Neuronal stem cell (in vitro differentiated cells): ENCODE measurements at places on chromosomes 5 and 9.

GRCh38 chr5:159082474-159082873, 17.2 kb downstream of the EBF1 start:
- no peak for DNase-seq

DNA sequence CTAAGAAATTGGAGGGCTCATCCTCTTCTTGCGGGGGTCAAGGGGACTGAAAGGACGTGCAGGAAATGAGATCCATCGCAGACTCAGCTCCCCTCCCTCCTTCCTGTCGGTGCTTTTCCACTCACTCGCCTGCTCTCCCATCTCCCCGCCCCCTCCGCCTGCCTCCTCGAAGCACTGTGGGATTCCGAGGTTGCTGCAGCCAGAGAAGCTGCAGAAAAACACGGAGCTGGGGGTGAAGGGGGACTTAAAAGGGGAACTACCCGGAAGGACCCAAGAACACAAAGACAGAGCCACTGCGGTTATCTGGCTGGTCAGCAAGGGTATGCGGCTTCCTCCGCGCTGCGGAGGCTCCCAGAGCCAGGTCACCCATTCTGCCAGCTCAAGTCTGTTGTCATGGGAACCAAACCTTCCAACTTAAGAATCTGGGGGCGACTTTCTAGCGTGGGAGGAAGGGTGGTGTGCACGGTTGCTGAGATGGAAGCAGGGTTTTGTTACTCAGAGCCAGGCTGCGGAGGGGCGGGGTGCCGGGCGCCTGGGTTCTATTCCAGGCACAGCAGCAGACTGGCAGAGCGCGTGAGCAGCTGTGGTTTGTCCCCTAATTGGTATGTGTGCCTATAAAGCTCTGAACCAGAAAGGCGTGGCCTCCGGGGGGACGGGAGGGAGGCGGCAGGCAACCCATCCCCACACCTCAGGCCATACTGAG, 24.9 kb downstream of the PCDHGC5 start:
- peak; percentile 91 for DNase-seq

GRCh38 chr9:89497257-89497963, 503 bp downstream of the SEMA4D start:
- no peak for DNase-seq

GRCh38 chr5:176334031-176334770, 27.4 kb downstream of the KIAA1191 start:
- no peak for DNase-seq

DNA sequence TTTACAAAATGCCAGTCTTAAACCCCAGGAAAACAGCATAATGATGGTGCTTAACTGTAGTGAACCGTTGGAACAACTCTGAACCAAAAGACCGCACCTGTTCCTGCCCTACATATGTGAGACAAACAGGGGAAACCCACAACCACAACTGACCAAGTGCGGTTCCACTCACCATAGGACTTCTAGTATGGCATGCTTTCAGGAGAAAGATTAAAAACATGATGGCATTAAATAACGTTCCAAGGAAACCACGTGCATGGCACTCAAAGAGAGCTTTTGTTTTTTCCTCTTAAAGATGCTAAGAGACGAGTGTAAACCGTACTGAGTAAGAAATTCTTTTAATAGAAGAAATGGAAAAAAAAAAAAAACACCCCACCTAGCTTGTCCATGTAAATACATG, 119.8 kb downstream of the SSBP2 start:
- no peak for DNase-seq

DNA sequence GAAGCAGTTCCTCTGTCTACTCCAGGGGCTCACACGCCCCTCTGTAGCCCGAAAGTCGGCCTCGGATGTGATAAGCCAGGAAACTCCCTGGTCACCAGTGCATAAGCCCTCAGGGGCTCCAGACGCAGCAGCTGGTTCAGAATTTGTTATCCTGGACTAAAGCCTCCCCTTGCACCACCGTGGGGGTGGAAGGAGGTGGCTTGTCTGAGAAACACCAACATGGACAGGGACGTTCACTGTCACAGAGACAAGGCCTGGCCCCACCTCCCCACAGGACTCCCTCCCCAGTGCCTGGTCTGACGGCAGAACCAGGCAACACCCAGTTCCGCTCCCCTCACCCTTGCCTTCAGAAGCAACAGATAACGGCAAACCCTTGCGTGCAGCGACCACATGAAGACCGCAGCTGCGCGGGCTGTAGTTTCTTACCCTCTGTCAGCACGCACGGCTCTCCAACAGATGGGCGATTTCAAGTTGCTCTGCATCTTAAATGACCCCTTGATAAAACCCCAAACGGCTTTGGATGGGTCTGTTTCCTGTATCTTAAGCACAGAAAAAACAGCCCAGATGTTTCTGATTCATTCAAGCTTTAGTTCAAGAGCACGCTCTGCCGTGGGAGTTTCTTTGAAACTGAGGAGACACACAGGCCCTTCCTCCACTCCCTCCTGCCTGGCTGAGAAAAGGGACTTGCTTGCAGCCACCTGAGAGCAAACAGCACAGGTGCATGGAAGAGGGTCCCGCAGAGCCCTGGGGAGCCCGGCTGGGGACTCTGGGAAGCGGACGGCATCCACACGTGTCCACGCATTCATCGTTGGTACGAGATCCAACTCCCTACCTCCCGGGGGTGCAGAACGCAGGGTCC, 44.7 kb upstream of the NKD2 start:
- no peak for DNase-seq

- DNase-seq: no peak
Observed at GRCh38 chr5:95870105-95870672, 47.7 kb upstream of the GLRX start.

- no peak for DNase-seq
Observed at GRCh38 chr5:38121420-38121819, 136.9 kb upstream of the EGFLAM start.

DNA sequence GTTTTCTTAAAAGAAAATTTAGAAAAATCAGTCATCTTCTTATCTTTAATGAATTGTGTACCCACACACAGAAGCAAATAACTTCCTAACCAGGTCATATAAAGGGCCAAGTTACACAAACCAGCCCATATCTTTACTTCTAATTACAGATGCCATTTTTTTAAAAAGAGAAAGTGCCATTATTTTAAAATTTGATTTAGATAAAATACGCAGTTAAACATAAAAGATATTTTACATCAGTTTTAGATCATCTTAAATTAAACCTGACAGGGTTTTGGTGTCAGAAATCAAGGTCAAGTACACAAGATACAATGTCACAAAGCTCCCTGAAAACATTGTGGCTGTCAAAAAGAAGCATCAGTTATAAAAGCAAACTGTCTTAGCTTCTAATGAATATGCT, 129.4 kb downstream of the GNA14 start:
- no peak for DNase-seq

GRCh38 chr5:154944716-154945115, 3.8 kb downstream of the MRPL22 start:
- DNase-seq: no peak

DNA sequence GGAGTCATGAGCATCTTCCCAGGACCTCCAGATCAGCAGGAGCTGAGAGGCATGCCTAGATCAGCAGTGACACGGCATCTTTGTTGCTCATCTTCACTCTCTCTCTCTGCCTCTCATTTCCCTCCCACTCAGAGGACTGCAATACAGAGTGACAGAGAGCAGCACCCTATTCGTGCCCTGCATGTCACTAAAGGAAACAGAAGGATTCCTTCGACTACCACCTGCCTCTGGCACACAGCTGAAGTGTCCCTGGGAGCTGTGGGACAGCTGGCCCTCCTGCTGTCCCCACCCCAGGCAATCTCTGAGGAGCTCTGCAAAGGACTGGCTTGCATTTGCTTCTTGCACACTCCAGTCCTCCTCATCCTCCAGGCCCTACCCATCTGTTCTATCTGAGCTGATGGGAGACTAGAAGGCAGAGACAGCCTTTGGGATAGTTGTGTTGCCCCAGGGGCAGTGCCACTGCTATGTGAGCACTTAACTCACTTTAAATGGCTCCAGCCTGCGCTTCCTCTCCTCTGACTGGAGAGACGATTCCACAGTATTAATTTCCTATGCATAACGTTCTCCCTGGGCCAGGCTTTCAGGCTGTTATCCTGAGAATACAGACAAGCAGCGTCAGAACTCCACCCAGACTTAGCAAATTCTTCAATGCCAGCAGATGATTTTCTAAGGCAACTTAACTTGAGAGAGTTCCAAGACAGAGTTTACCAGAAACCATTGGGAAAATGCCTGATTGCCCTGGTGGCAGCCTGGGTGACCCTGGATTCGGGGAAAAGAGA, 167.6 kb upstream of the MAP1B start:
- DNase-seq: no peak

DNA sequence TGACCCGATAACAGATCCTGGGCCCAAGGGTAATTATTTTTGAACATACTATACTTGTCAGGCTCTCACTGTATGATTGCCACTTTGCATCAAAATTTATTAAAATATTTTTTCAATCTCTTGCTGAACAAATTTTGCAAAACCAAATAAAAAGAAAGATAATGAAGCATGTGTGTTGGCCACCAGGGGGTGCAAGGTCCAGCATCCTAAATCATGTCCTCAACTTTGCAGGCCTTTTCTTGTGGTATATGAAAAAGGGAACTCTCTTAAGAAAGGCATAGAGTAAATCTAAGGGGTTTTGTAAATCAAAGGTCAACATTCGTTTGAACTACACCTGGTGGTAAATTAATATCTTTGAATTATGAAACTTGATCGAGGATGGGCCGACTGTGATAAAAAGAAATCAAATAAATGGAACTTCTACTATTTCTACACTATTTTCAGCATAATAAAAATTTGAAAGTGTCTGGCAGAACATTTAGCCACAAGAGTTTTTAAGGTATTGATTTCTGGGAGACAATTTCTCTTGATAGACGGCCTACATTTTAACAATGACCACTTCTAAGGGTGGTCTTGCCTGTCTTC, 676.5 kb downstream of the DMRTA1 start:
- DNase-seq: peak; percentile 41

GRCh38 chr5:124477577-124477976, 268.9 kb downstream of the ZNF608 start:
- no peak for DNase-seq

DNA sequence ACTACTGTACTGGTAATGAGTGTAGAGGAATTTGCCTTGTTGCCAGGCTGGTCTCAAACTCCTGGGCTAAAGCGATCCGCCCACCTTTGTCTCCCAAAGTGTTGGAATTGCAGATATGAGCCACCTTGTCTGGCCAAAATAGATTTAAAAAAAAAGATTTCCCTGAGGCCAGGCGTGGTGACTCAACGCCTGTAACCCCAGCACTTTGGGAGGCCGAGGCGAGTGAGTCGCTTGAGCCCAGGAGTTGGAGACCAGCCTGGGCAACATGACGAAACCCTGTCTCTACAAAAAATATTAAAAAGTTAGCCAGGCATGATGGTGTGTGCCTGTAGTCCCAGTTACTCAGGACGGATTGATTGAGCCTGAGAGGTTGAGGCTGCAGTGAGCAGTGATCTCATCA, 62.5 kb downstream of the IPO11 start:
- DNase-seq: no peak

DNA sequence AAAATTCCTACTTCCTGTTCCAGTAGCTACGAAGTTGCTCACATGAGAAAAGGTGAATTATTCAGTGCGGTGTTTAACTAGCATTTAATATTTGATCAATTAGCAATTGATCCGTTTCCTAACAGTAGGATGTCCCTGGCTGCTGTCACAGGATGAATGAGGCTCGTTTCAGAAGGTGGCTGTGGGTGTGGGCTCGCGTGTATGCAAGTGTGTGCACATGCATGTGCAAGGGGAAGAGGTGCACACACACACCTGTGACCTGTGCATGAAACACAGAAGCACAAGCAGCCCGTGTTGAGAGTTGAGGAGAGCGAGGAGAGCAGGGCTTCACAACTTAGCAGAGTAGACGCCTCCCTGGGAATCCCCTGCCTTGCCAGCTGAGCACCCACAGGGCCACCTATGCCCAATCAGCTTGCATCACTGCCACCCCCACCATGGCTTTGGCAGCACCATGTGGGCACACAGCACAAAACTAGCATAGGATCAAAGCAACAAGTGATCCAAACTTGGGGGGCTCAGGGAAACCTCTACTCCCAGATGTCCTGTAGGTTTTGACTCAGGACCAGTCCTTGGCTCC, 107.2 kb downstream of the C5orf15 start:
- no peak for DNase-seq

- no peak for DNase-seq
Observed at GRCh38 chr9:94649100-94649819, 9.9 kb upstream of the FBP1 start.

DNA sequence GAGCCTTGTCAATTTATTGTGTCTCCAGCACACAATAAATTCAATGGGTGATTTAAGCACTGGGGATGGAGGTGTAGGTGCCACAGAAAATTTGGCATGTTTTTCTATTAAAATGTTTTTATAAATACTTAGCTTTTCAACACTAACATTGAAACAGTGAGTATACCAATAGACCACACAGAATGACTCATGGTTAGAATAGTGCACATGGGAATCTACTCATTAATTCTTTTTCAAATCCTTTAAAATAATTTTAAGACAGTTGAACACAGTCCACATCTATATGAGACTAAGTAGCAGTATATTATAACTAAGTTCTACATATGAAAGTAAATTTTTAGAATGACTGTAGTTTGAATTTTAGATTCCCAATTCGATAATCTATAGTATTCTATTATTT, 67.1 kb downstream of the LNPEP start:
- no peak for DNase-seq

- no peak for DNase-seq
Observed at GRCh38 chr5:14171046-14171445, 27.9 kb downstream of the TRIO start.

DNA sequence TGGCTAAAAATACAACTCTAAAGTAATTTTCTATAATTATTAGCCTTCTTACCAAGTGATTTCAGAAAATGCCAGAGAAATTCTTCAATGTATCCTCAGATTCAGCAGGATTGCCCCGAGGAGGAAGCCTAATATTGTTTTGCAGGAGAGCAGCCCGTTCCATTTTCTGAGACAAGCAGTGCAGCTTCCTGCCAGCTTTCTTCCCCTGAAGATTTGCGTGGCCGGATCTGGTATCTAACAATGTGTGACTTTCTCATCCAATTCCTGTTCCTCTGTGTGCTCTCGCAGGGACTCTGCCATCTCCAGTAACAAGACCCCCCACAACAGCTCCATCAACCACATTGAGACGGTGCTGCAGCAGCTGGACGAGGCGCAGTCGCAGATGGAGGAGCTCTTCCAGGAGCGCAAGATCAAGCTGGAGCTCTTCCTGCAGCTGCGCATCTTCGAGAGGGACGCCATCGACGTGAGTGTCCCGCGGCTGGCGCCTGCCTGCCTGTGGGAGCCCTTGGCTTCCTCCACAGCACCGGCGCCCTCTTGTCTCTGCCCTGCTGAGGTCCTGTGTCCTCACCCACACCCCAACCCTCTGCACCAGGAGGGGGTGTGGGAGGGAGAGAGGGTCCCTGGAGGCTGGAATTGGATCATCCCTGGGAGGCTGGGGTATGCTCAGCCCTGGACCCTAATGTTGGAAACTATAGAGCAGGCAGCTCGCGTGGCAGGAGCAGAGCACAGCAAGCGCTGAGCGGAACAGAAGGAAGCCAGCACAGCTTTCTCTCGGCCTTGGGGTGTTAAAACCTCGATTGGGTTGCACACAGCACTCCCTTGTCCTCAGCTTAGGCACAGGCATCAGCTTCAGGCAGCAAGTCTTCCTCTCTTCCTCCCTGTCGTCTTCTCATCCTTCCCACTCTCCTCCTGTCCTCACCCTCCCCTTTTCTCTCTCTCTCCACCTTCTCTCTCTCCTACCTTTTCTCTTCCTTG, 216.2 kb downstream of the TRIO start:
- no peak for DNase-seq
